Stimulated activated CD8-positive, alpha-beta memory T cell treated with anti-CD3 and anti-CD28 coated beads, Interleukin-15, amount 100 ng/mL, for 4 hours (primary cell): ENCODE measurements at places on chromosomes 1 and 21.
A peak's percentile ranks its signal among the peaks of the same experiment; 100 is the strongest.

DNA sequence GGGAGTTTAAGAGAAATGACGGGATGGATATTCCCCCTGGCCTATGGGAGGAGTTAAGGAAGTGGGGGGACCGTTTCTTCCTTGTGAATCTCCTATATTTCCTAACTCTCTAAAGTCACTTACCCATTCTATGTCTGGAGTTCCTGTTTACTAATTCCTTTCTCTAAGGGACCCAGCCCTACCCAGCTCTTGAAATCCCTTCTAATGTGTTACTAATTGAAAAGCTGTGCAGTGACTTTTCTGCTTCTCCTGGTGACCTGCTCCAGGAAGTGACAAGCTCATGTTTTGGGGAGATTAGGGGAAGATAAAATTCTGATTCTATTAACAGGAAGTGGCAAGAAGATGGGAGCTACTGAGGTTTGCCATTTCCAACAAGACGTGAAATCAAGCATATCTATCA is 4.0 kb upstream of the SAMSN1 start:
- DNase-seq: no peak

GRCh38 chr1:112889052-112889768 is 66.8 kb downstream of the SLC16A1 start:
- no peak for DNase-seq

DNA sequence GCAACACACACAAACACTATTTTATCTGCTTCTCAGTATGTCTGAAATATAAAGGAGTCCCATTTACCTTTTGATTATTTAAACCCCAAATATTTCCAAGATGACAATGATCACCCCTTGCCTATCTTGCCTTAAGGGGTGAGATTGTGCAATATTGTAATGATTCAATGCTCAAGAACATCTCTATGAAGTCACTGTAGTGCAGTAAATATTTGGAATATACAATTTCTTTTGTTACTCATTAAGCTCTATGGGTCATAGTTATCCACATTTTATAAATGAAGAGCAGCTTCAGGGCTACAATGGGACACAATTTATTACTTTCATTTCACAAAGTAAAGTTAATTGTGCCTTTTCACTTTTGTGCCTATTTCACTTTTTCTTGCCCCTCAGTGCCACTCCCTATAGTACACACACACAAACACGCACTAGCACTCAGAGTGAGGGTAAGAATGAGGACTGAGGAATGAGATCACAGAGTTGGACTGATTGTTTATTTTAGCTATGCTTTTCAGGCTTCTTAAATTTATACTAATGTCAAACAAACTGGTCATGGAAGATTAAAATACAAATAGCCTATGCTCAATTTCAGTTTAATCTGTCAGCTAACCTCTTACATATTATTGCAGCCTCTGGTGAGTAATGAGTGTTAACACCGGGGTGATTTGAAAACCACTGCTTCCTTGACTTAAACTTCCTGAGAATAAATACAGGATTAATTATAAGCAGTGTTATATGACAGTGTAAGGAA is 521.0 kb upstream of the B3GALT2 start:
- DNase-seq: no peak

GRCh38 chr1:58149271-58149812 is 397.2 kb downstream of the OMA1 start:
- no peak for DNase-seq

DNA sequence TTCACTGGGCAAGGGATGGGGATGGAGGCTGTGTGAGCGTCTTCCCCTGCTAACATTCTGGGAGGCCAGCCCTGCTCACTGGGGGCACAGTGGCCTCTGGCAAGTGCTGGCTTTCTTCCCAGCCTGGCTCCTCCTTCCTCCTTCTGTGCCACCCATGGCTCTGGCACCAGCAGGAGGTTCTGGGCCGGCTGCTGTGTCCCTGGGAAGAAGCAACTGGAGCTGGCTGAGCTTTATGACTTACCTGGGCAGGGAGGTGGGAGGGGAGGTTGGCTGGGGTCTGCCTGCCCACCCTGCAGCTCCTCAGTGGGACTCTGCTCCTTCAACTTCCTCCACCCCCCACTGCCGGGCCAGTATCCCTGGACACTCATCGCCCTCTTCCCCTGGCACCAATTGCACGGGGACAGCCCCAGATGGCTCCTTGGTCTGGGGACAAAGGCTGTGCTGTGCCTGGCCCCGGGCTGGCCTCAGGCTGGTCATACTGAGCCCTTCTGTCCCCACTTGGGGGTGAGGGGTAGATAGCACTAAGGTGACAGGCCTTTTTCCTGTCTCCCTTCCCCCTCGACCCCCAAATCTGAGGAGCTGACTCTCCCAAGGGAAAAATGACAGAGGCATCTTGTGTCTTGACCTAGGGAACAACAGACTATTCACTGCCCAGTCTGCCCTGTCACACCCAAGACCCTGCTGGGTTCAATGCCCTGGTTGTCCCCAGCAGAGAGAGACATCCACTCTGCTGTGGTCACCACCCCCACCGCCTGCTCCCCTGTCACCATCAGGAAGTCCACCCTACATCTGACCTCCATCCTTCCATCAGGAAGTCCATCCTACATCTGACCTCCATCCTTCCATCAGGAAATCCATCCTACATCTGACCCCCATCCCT is 14.4 kb downstream of the CDK18 start:
- DNase-seq: no peak

- DNase-seq: no peak
Measured at GRCh38 chr1:94988356-94988755, 61.4 kb upstream of the CNN3 start.

GRCh38 chr1:118960567-118961136 is 27.5 kb downstream of the TBX15 start:
- DNase-seq: no peak

DNA sequence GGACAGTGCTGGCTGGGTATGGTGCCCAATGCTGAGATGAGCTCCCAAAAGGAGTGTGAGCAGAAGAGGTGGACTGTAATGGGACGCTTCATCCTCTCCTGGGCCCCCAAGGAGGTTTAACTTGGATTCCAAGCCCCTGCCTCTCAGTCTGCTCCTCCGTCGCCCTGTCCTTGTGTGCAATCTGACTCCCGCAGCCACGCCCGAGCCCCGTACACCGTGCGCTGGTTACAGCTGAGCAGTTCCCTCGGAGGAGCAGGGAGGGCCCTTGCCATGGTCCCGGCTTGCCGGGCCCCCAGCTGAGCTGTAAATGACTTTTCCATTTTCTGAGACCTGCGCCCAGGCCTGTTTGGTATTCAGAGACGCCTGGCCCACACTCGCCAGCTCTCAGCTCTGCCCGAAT is 53.7 kb downstream of the PAX7 start:
- no peak for DNase-seq

GRCh38 chr1:107668762-107669161 is 296.2 kb downstream of the VAV3 start:
- DNase-seq: no peak

GRCh38 chr1:199794105-199794863 is 233.2 kb upstream of the NR5A2 start:
- DNase-seq: no peak

GRCh38 chr1:62185677-62186076 is 9.0 kb upstream of the L1TD1 start:
- no peak for DNase-seq

DNA sequence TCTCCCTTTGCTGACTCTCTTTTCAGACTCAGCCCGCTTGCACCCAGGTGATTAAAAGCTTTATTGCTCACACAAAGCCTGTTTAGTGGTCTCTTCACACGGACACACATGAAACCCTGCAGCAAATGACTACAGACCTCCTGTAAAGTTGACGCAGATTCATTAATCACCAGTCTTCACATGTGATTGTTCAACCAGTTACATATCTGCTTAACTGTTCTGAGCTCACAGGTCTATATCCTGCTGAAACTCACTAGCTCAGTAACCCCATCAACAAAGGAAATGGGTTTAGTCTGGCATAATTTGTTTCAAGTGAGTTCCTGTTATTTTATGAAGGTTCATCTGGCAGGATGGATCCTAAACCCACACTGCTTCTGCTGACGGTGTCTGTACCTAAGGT is 68.4 kb upstream of the GJA8 start:
- no peak for DNase-seq

GRCh38 chr1:94953107-94953506 is 26.2 kb upstream of the CNN3 start:
- no peak for DNase-seq

- no peak for DNase-seq
Measured at GRCh38 chr1:165119086-165119485, 237.4 kb downstream of the LMX1A start.

- DNase-seq: no peak
Measured at GRCh38 chr1:244319283-244320132, 132.2 kb downstream of the ADSS2 start.

DNA sequence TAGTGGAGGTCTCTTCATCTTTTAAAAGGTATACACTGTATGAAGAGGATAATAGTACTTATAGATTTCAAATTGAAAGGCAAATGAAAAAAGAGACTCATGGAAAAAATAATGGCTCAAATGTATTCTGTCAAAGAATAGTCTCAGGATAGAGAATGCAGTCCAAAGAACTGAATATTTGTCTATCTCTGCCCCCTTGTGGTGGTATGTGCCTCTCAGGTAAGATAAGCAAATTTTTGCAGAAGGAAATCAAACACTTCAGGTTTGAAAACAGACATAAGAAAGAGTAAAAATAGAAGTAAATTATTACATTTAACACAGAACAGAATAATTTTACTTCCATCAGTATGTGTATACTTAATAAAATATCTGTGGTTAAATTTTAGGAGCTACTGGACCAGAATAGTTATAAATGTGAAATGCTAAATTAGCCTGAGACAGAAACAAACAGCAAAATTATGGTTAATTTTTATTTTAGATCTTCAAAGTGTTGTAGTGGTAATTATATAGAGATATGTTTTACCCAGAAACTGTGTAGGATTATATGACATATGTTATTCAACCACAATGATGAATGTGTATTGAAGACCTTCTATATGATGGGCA is 164.4 kb upstream of the PALMD start:
- DNase-seq: no peak

DNA sequence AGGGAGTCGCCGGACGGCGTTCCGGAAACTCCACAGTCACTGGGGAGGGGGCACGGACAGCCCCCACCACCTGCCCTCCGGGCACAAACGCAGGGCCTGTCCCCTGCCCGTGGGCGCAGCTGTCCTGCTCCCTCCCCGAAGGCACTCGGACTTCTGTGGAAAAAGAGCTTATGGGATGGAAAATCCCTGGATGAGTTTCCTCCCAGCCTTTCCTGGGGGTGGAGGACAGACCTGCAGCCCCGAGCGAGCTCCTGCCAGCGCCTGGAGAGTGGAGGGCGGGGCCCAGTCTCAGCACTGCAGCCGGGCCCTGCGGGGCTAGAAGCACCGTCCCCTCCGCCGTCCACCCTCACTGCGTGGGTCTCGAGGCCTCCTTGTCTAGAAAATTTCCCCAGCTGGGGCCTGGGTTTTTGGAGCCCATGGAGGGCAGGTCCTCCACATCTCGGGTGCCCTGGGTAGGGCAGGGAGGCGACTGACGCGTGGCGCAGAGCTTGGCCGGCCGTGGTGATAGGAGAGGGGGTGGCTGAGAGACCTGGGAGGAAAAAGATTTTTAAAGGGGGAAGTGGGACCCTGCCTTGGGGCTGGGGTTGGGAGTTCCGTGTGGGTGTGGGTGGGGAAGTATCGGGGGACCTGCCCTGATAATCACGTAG is 6.4 kb upstream of the COL6A1 start:
- no peak for DNase-seq

DNA sequence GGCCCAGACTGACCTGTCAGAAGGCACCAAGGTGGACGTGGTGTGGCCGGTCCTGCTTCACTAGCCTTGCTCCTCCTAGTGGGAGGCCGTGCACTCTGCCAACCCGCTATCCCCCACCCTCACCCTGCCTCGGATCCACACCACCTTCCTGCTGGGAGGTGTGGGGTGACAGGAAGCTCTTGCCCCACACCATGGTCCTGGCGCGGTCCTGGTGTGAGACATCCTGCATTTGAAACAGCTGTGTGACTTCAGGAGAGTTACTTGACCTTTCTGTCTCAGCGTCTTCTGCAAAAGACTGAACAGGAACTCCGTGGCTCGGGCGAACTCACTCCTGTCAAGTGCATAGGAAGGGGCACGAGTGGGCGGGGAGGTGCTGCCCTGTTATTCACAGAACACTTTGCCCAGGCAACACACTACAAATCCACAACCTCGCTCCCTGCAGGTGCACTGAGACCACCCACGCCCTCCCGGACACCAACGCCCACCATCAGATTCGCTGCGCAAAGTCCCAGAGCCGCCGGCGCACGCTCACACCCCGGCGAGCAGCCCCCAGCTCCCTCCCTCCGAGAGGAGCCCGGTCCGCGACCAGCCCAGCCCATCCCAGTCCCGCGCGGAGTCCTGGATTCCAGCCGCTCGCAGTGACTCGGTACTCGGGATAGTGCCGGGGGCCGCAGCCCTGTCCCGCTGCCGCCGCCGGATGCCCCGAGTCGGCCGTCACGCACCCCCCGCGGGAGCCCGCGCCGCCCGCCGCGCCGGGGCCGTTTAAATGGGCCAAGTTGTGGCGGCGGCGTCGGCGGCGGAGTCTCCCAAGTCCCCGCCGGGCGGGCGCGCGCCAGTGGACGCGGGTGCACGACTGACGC is at the start of gene SAMD11:
TSS of gene SAMD11 (plus strand) at position 793 of the 860 bp plus-strand sequence. CDS start 509 bp downstream, outside the sequence.
- peak; percentile 21 for DNase-seq

DNA sequence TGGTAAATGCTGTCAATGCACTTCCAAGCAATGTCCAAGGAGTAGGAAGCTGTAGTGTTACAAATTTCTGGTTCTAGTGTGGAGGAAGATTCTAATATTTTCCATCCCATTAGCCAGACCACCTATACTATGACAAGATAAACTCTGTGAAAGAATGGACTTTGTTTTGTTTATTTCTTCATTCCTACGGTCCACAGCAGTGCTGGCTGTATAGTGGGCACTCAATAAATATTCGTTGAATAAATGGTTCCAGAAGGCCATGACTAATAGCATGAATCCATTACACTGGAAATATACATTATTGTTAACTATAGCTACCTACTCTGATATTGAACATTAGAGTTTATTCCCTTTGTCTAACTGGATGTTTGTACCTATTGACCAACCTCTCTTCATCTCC is 8.3 kb upstream of the MYSM1 start:
- no peak for DNase-seq

DNA sequence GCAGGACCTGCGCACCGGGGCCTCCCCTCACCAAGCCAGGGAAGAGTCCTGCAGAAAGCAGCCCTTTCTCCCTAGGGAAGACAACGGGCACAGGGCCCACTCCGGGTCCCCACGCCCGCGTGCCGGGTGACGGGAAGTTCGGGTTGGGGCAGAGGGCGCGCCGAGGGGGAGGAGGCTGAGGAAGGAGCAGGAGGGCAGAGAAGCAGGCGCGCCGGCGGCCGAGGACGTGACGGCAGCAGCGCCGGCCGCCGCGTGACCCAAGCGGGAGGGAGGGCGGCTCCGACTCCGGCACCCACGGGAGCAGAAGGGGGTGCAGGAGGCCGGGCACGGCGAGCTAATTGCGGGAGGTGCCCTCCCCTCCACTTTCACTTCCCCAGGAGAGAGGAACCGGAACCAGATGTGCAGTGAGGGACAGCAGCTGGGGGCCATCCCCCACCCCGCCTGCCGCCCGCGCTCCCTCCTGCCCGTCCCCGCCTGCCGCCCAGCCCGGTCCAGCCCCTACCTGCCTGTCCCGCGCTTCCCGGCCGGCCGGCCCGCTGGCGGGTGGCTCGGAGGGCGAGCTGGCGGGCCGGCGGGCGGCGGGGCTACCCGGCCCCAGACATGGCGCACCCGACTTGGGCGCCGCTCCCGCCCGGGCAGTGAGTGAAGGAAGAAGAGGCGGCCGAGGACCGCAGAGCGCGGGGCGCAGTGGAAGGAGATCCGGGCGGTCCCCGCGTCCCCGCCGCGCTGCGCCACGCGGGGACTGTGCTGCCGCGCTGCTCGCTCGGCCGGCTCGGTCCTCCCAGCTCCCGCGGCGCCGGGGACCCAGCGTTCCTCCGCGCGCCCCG is 510 bp downstream of the DENND4B start:
- DNase-seq: peak; percentile 57

GRCh38 chr1:37999430-38000232 is 5.7 kb downstream of the FHL3 start:
- DNase-seq: no peak

- no peak for DNase-seq
Measured at GRCh38 chr1:227428803-227429202, 110.5 kb upstream of the CDC42BPA start.
